Cardiac septum (tissue), 1 donor: ENCODE measurements at places on chromosomes 7 and 10.

GRCh38 chr10:127997937-127998336 lies 91.0 kb downstream of the PTPRE start:
- peak; percentile 24 for DNase-seq

DNA sequence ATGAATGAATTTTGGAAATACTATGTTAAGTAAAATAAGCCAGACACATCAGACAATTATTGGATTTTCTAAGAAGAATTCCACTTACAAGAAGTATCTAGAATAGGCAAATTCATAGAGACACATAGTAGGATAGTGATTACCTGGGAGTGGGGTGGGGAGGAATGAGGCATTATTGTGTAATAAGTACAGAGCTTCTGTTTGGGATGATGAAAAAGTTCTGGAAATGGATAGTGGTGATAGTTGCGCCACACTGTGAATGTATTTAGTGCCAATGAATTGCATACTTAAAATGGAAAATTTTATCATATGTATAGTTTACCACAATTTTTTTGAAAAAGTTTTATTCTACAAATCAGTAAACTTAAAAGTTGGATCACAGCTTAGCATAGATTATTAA lies 297.2 kb upstream of the KAT6B start:
- DNase-seq: no peak

- DNase-seq: no peak
These were observed 450.0 kb downstream of the SUGCT start for GRCh38 chr7:40584667-40585433.

DNA sequence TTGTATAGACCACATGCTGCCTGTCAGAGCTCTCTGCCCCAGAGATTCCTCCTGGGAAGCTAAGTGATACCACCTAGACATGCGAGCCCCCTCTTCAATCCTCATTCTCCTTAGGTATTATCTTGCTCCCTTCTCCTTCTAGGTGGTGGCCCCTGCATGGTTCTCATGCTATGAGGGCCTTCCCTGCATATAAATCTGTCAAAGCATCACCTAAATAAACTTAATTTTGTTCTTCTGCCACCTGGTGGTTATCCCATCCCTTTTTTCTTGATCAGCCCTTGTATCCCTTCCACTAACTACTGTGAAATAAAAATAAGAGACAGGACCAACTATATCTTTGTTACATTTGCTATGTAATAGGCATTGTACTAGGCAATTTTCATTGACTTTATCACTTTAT lies 242.1 kb downstream of the CDC14C start:
- no peak for DNase-seq

- no peak for DNase-seq
These were observed 205.2 kb upstream of the PDE1C start for GRCh38 chr7:32275216-32276009.

GRCh38 chr10:85100495-85100894 lies 772.1 kb downstream of the CCSER2 start:
- no peak for DNase-seq

- no peak for DNase-seq
These were observed 22.9 kb upstream of the LRRC17 start for GRCh38 chr7:102889851-102890250.

DNA sequence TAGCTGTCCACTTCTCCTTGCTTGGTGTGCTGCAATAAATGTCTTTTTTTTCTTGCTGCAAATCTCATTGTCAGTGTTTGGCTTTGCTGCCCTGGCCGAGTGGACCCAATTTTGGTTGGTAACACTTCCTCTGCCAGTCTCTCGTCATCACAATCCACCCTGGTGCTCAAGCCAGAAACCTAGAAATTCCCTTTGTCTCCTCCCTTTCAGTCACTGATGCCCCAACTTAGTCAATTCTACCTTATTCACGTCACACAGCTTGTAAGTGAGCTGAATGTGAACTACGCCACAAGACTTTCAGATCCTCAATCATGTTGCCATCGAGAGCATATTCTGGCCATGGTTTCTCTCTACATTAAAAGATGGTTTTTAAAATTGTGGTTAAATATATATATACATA lies 13.0 kb upstream of the FRA10AC1 start:
- no peak for DNase-seq

DNA sequence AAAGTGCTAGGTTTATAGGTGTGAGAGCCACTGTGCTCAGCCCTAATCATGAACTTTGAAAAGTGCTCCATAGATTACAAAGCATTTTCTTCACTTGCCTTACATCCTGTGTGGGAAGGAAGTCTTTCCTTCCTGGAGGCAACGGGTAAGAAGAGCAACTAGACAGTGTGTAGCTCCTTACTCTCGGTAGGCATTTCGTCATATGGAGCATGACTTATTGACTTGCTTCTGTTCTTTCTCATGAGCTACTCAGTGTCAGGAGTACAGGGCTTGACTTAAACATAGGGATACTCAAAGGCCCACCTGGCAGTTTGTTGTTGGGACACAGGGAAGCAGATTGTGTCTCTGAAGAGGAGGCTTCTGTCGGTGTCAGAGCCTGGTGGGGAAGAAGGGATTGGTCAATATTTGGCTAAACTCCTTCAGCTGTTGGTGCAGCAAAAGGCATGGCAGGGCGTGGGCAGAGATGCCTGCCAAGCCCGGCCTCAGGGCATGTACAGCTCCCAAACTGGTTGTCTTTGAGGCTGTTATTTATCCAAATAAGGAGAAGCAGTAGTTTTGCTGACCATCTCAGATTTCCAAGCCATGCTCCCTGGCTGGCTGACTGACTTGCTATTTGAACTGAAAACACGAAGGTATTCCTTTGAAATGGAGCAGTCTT lies 248.9 kb downstream of the KIAA1217 start:
- DNase-seq: no peak

- DNase-seq: no peak
These were observed 90.5 kb downstream of the EXOC6 start for GRCh38 chr10:92938841-92939240.

DNA sequence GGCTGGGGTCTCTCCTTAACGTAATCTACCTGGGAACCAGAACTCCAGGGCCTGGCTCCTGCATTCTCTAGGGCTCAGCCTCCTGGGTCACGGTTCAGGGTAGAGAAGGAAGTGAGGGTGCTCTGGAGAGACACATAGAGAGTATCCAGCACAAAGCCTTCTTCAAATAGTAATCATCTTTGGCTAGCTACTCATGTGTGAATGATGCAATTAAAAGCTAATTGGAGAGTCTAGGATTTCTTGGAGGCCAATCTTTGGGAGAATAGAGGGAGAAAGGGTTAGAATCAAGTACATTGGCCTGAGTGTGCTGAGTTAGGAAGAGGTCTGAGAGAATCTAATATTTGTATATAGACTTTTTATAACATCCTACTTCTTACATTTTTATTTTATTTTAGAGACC lies 24.0 kb upstream of the MALRD1 start:
- no peak for DNase-seq

- DNase-seq: peak; percentile 63
These were observed 141.4 kb downstream of the ARHGAP22 start for GRCh38 chr10:48463318-48464003.

GRCh38 chr10:76899490-76899889 lies 738.1 kb downstream of the KCNMA1 start:
- no peak for DNase-seq

- DNase-seq: no peak
These were observed 341.5 kb upstream of the AOAH start for GRCh38 chr7:37065779-37066271.

GRCh38 chr7:56110611-56111010 lies 4.3 kb upstream of the CHCHD2 start:
- DNase-seq: no peak

- no peak for DNase-seq
These were observed 44.9 kb downstream of the PNLIPRP2 start for GRCh38 chr10:116665541-116666125.

GRCh38 chr7:82705517-82706260 lies 262.1 kb upstream of the CACNA2D1 start:
- DNase-seq: no peak

DNA sequence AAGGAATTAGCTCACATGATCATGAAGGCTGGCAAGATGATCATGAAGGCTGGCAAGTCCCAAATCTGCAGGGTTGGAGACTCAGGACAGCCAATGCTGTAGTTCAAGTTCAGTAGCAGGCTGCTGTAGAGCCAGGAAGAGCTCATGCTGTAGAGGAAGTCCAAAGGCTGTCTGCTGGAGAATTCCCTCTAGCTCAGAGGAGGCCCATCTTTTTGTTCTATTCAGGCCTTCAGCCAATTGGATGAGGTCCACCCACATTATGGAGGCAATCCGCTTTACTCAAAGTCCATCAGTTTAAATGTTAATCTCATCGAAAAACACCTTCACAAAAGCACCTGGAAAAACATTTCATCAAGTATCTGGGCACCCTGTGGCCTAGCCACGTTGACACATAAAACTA lies 24.8 kb upstream of the FAM171A1 start:
- DNase-seq: no peak

GRCh38 chr10:89369156-89370105 lies 8.4 kb upstream of the IFIT1B start:
- DNase-seq: no peak

- peak; percentile 96 for DNase-seq
These were observed 24.0 kb upstream of the ZC3HAV1 start for GRCh38 chr7:139133335-139134139.

GRCh38 chr7:115340828-115341227 lies 418.9 kb downstream of the MDFIC start:
- DNase-seq: no peak

- DNase-seq: no peak
These were observed 86.0 kb upstream of the DIP2C start for GRCh38 chr10:775245-776075.
